T-helper 2 cell (primary cell): ENCODE measurements at places on chromosomes 4 and X.

- DNase-seq = no peak
These were observed 5.8 kb downstream of the BMP2K start for GRCh38 chr4:78781924-78782323.

DNA sequence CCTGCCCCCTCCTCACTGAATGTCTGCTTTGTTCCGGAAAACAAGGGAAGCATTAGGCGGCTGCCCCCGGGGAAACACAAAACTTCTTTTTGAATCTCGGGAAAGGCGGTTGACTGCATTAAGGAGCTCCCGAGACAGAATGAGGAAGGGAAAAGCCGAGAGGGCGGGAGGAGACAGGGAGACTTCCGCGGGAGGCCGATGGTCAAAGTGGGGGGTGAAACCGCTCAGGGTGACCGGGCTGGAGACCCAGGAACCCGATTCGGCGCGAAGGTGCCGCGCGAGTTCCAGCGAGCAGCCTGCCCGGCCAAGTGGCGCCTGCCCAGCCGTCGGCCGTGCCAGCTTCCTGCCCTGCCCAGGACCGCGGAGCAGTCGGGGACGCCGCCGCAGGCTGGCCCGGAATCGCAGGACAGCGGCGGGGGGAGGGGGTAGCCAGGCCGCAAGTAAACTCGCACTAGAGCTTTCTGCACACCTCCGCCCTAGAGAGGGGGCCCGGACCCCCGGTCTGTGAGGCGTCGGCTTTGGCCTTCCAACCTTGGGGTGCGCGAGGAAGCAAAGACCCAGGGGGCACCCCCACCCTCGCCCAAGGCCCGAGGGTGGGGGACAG, 55.1 kb upstream of the BCOR start:
- DNase-seq = no peak

DNA sequence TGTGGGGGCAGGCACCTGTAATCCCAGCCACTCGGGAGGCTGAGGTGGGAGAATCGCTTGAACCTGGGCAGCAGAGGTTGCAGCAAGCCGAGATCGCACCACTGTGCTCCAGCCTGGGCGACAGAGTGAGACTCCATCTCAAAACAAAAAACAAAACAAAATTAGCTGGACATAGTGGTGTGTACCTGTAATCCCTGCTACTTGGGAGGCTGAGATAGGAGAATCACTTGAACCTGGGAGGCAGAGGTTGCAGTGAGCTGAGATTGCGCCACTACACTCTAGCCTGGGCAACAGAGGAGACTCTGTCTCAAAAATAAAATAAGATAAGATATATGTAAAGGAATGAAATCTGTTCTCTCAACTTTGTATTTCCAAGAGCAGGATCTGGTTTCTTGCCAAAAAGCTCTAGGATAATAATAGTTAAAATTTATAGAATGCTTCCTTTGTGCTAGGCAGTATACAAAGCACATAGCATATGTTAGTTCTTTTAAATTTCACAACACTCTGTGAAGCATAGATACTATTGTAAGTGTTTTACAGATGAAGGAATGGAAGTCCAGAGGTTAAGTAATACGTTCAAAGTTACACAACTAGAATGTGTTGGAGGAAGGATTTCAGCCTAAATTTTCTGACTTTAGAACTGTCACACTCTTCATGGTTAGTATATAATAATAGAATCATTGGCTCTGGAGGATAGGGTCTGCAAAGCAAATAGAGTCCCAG, 10.3 kb downstream of the MRPL1 start:
- DNase-seq = no peak

DNA sequence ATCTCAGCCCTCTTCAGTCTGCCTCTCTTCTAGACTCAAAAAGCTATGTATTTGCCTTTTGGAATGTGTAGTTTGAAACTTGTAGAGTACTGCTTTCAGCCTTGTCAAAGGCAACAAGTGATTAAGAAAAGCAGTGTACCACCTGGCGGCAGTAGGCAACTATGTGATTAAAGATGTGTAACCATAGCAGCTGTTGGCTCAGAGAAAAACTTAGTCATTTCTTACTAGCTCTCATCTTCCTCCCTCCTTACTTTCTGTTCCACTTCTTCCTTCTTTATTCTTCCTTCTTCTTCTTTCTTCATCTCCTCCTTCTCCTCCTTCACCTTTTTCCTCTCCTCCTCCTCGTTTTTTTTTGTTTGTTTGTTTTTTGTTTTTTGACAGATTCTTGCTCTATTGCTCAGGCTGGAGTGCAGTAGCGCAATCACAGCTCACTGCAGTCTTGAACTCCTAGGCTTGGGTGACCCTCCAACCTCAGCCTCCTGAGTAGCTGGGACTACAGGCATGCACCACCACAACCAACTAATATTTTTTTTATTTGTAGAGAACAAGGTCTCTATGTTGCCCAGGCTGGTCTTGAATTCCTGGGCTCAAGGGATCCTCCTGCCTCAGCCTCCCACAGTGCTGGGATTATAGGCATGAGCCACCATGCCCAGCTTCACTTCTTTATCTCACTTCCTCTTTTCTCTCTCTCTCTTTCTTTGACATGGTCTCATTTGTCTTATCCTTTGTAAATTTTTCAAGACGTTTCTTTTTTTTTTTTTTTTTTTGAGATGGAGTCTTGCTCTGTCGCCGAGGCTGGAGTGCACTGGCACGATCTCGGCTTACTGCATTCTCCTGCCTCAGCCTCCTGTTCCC, 32.6 kb downstream of the ABHD18 start:
- peak; percentile 73 for DNase-seq

- no peak for DNase-seq
These were observed 32.8 kb upstream of the FGF2 start for GRCh38 chr4:122793811-122794210.

- DNase-seq = no peak
These were observed 231.3 kb upstream of the GPRIN3 start for GRCh38 chr4:89538886-89539285.

DNA sequence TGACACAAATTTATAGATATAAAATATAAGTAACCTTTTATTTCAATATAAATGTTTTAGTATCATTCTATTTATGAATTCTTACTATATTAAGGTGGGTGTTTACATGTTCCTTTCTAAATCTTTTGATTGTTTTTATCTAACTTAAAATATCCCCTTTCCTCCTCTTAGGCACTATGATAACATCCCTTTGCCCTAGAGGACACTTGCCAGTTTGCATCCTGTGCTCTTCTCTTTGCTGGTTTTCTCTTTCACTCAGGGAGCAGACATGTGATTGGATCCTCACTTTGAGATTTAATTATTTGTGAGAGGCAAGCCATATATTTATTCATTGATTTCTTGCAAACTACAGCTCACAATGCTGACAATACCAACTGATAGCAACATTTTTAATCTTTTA, 16.2 kb downstream of the LRIT3 start:
- no peak for DNase-seq

DNA sequence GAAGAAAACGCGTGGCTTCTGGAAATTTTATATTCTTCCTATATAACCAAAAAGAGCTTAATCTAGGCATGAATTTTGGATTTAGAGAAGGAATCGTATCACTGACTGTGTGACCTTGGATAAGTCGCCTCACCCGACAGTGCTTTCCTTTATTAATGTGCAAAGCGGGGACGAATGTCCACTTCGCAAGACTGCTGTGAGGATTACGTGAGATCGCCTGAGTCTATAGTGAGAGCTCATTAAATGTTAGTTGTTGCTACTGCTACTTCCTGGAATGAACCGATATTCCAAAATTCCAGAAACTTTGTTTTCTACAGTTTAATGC, 448 bp upstream of the TBC1D8B start:
- no peak for DNase-seq

GRCh38 chrX:136742721-136743379, 37.9 kb downstream of the ARHGEF6 start:
- DNase-seq = no peak

DNA sequence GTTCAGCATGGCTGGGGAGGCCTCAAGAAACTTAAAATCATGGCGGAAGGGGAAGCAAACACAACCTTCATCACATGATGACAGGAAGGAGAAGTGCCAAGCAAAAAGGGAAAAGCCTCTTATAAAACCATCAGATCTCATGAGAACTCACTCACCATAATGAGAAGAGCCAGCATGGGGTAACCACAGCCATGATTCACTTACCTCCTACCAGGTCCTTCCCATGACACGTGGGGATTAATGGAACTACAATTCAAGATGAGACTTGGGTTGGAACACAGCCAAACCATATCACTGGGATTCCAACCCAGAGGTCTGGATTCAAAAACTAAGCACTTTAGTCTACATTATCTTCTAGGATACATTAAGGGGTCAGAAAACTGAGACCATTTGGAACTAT, 609.6 kb upstream of the SPANXN1 start:
- DNase-seq = no peak

- DNase-seq = no peak
These were observed 27.8 kb downstream of the BANK1 start for GRCh38 chr4:101818362-101818761.

- DNase-seq = no peak
These were observed 464.5 kb downstream of the BCOR start for GRCh38 chrX:39633293-39633692.

GRCh38 chrX:142095651-142096245, 109.3 kb downstream of the MAGEC2 start:
- DNase-seq = no peak

- DNase-seq = no peak
These were observed 79.7 kb downstream of the BTC start for GRCh38 chr4:74714611-74715130.

GRCh38 chrX:50067435-50068284, 133.1 kb downstream of the AKAP4 start:
- DNase-seq = no peak

DNA sequence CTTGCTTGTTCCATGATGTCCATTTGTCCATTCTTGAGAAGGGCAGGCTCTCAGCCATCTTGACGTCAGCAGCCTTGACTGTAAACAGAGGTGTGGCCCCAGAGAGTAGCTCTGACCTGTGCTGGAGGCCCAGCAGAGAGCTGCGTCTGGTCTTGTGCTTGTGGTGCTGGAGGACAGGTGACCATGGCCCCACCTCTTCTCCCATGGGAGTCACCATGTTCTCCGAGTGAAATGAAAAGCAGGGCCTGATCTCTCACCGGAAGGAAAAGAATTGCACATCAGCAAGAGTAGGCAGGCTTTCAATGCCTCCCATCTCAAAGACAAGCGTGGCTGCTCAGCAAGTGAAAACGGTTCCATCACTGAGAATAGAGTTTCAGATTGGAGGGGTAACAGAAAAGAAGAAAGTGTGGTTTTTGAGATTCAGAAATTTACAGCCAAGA, 11.5 kb downstream of the PARM1 start:
- DNase-seq = no peak
